ENCODE measurements at places on chromosomes 7 and 10. TPM values are rescaled to one million over a fixed set of nuclear protein-coding genes. Genes with fewer than 3 reads are reported as not detected.

The CLDN4 gene
- 0.15 TPM for polyA plus RNA-seq

The ASB10 gene
- not detected for polyA plus RNA-seq

The ABCB1 gene
- polyA plus RNA-seq = 7.5 TPM

The ZNF746 gene
- 10.5 TPM for polyA plus RNA-seq

- no peak for DNase-seq
Measured at GRCh38 chr7:3239291-3239691, 61.8 kb upstream of the SDK1 start.

- DNase-seq = no peak
Measured at GRCh38 chr10:30093303-30093950, 34.0 kb upstream of the JCAD start.

- no peak for DNase-seq
Measured at GRCh38 chr7:154627646-154628290, 375.2 kb downstream of the PAXIP1 start.

DNA sequence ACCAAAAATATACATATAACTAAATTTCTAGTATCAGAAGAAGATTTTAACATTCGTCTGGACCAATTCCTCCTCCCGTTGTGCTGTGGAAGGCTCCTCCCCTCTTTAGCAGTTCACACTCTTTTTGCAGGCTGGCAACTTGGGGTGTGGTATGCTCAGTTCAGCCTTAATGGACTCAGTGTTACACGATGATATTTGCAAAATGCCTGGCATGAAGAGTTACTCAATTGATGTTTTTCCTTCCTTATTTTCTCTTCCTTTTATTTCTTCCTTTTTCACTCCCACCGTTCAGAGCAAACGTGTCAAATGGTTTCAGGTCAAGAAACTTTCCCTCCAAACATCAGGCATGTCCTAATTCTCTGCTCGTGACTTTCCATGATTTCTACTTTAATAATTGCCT, 248.3 kb downstream of the PHF14 start:
- DNase-seq = no peak

DNA sequence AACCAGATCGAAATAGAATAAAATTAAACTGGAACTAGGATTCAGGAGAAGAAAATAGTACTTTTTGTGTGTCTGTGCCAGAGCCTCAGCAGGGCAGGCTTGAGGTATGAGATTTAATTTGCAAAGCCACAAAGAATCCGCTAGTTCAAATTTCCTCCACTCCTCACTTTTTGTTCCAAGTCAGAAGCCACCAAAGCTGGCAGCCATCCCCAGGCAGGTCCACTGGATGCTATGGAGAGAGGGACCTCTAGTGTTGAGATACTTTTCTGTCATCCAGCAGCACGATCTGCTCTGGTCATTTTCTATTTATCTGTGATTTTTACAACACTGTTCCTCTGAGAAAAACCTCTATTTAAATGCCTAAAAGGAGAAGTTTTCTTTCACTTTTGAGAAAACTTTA, 147.9 kb upstream of the FRMD4A start:
- DNase-seq = peak; percentile 63

GRCh38 chr7:3134745-3135144, 91.1 kb upstream of the CARD11 start:
- DNase-seq = no peak

DNA sequence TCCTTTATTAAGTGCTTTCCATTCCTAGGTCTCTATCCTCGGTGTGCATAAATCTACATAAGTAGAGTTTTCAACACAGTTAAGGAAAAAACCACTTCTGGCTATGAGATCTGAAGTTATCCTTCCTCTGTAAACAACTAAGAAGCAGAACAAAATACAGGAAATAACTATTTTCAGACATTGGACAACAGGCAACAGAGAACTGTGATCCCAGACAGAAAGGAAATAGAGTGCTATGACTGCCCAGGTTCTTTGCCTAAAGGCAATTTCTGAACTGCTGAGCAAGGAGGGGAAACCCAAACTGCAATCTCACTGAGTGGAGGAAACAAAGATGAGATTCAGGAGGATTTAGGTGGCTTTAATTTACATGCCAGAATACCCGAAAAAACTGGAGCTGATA, 285.4 kb downstream of the SNX13 start:
- peak; percentile 20 for DNase-seq

DNA sequence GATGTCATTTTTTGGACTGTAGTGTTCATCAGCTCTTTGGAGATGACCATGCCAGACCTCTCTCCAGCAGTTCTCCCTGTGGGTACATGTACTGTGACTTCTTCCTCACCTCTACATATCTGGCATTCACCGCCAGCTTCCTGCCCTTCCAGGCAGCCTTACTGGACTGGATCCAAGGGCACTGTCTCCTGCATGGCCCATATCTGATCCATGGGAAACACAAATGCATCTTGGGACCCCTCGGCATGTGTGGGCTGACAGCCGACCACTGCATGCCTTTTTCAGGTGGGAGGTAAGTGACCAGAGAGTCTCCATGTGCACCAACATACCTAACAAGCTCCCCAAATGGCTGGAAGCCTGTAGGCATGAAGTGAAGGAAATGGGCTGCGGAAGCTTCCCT, 3.9 kb upstream of the BLVRA start:
- no peak for DNase-seq

- no peak for DNase-seq
Measured at GRCh38 chr7:91634485-91635177, 245.9 kb downstream of the MTERF1 start.

Data from endothelial cell of umbilical vein (primary cell).